ENCODE measurements at places on chromosomes 1 and 21.

DNA sequence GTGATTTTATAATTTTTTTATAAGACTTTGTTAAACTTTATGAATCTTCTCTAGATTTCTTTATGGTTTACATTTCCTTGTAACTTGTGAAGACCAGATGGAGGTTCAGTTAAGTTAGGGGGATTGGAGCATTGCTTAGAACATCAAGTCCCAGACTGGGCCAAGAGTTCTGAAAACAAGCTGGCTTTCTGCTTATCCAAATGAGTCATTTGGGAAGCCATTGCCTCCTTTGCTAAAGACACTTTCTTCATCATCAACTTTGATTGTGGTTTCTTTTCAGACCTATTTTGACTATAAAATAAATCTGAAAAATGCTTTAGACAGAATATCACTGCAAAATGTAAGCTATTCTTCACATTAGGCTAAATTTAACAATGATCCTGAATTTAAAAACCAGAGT is 446.8 kb downstream of the USP25 start:
- no peak for DNase-seq

- no peak for DNase-seq
These were observed 51.0 kb downstream of the ABCA4 start for GRCh38 chr1:94069919-94070285.

DNA sequence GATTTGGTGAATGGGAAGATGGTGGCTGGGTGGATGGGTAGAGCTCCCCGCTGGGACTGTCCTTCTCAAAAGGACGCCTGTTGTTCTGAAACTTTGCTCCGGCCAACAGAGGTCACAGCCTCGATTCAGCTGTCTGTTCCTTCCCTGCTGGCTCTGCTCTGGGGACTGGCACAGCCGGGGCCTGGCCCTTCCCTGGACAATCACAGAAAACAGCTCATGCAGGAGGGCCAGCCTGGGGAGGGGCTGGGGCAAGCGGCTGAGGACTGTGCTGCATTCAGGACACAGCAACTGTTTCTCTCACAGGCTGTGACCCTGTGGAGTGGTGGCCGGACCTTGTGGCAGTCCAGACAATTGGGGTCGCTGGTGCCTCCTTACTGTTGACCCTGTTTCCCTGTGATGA is 110.7 kb upstream of the TMEM51 start:
- no peak for DNase-seq

DNA sequence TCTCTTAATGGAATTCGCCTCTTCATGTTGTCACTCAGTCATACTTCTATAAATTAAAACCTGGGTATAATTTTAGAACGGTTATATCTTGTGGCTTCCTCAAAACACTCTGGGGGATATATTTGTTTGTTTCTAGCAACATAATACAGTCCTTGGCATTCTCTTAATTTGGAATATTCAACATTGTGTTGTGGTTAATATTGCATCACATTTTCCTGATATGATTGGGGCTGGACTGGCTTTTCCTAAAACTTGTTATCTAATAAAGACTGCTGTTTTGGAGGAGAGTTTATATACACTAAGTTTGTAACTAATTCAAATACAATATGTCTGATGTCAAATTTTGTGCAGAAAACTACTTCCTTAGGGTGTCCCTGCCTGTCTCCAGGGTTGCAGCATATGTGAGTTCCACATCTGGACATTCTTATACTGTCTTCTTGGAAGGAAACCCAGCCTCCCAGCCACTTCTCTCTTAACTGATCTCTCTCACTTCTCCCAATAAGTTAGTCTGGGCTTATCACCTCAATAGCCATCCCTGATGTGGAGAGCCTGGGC is 892.6 kb downstream of the MRPL39 start:
- no peak for DNase-seq

GRCh38 chr1:185803241-185803640 is 69.0 kb downstream of the HMCN1 start:
- DNase-seq, result no peak

GRCh38 chr1:203049576-203050180 is 23.4 kb downstream of the PPFIA4 start:
- DNase-seq, result no peak

- no peak for DNase-seq
These were observed 58.1 kb upstream of the CCDC190 start for GRCh38 chr1:162919034-162919433.

DNA sequence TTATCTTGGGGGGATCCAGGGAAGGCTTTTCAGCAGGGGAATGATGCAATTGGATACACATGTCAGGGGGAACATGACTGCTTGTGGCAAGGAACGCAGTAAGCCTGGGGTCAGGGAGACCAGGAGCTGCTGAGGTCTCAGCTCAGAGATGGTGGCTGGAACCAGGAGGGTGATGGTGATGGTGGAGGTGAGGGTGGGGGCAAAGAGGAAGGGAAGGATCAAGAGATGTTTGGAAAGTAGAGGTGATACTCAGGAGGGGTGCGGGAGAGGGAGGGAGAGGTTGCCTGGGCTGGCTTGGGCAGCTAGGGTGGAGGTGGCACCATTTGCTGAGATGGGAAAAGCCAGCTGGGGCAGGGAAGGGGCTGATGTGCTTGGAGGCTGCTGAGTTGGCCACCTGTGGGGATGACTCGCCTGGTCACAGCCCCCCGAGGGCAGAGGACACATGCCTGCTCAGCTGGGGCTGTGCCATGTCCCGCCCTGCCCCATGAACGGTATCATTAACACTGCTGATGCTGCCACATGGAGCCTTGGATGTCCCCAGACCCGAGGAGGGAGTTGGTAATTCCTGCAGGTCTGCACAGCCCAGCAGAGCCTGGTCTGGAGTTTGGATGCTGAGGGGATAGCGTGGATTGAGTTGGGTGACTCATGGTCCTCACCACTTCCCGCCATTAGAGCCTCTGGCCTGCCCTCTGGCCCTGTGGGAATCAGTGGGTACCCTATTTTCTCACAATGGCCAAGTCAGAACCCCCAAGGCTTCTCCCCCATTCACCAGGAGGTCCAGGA is 6.3 kb upstream of the PADI1 start:
- DNase-seq, result no peak

DNA sequence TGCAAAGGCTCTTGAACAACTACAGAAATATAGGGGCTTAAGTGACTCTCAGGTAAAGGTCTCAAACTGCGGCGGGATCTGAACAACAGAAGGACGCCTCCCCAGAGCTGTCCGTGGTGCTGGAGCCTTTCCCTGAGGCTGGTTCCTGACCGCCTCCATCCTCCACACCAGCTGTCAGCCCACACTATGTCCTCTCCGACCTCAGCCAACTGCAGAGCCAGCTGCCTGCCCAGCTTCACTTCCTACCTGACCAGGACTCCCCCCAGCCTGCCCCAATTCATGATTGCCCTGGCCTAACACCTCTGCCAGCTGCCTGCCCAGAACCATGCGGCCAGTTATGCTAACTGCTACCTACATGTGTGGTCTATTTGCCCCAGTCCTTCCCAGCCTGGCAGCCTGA is 63.6 kb upstream of the ZC3H12A start:
- DNase-seq, result no peak

- no peak for DNase-seq
These were observed 19.9 kb upstream of the EVI5 start for GRCh38 chr1:92804721-92805201.

- DNase-seq, result no peak
These were observed 35.1 kb upstream of the SLC30A10 start for GRCh38 chr1:219963432-219963831.

- DNase-seq, result no peak
These were observed 55.0 kb upstream of the EPHA8 start for GRCh38 chr1:22508329-22508728.

- no peak for DNase-seq
These were observed 41.8 kb downstream of the ETS2 start for GRCh38 chr21:38847556-38847955.

- no peak for DNase-seq
These were observed 22.7 kb downstream of the MAP7D1 start for GRCh38 chr1:36178471-36179219.

DNA sequence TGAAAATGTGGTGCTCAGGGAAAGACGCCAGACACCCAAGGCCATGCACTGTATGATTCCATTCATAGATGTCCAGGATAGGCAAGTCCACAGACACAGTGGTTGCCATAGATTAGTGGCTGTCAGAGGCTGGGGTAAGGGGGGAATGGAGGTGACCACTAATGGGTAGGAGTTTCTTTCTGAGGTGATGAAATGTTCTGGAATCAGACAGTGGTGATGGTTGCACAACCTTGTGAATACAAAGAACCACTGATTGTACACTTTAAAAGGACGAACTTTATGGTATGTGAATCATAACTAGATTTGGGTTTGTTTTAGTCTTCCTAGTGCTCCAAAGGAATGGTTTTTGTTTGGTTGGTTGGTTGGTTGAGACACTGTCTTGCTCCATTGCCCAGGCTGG is 51.7 kb downstream of the PRAMEF20 start:
- DNase-seq, result no peak

GRCh38 chr1:18417316-18418269 is 63.1 kb upstream of the KLHDC7A start:
- DNase-seq, result no peak

- no peak for DNase-seq
These were observed 32.0 kb downstream of the AGO3 start for GRCh38 chr1:35962952-35963351.

- no peak for DNase-seq
These were observed 4.4 kb downstream of the F13B start for GRCh38 chr1:197062692-197063091.

DNA sequence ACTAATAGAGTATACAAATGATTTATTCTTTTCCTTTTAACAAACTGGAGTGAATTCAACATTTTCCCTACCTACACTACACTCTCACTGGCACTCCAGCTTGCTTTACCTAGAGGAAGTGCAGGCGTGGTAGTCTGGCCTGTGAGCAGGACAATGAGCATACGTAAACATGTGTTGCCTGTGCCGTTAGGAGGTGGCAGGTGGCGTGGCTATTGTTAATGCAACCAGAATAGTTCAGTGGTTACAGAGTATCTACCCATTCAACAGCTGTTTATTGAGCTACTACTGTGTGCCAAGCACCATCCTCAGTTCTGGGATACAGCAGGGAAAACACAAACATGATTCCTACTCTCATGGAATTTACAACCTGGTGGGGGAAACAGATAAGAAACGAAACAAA is 299.7 kb upstream of the KAZN start:
- no peak for DNase-seq

- DNase-seq, result no peak
These were observed 29.3 kb upstream of the USP1 start for GRCh38 chr1:62407398-62408009.

GRCh38 chr1:29218223-29218622 is 12.5 kb downstream of the MECR start:
- DNase-seq, result no peak

GRCh38 chr21:35024513-35024912 is 24.6 kb downstream of the RUNX1 start:
- DNase-seq, result no peak

DNA sequence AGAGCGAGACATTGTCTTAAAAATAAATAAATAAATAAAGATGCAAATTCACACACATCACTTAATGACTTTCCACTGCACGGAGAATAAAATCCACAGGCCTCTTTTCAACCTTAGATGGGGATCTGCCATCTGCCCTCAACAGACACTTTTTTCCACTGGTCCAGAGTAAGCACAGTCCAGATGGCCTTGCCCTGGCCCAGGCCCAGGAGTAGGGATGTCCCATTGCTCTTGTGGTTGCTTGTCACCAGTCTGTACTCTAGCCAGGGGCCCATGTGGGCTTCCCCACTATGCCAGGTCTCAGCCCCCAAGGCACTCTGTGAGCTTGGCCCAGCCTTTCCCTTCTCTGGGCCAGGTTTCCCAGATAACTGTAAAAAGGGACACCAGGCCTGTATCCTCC is 17.4 kb downstream of the PLOD1 start:
- DNase-seq, result no peak

- no peak for DNase-seq
These were observed 19.2 kb upstream of the ID3 start for GRCh38 chr1:23578311-23578996.

GRCh38 chr1:10772711-10773110 is 23.7 kb downstream of the CASZ1 start:
- DNase-seq, result no peak

DNA sequence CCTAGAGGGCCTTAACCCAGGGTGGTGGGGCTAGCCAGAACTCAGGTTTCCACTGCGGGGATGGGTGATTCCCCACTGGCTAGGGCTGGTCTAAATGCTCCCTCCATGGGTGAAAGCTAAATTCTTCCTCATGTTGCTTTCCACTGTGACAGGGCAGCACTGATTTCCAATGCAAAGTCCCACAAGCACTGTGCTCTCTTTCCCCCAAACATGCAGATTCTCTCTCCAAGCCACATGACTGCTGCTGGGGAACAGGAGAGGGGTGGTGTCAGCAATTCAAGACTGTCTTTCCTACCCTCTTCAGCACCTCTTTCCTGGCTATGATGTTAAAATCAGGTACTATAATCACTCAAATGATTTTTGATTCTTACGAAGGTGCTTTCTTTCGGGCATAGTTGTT is 215.5 kb downstream of the RWDD3 start:
- no peak for DNase-seq

DNA sequence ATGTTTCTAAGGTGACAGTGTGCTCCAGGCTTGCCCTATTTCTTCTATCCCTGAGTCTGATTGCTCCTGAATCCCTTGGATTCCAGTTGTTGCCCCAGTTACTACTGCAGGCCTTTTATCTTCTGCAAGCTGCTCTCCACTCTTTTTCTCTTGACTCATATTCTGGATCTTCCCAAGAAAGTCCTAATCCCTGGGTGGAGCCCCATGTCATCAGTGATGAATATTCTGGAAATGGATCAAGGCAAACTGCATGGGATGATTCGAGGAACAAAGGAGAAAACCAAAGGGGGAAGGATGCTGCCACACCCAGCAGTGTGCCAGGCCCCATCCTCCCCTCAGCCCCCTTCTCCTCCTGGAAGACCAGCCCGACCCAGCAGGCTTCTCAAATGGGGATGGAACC is 63.3 kb upstream of the ATP2B4 start:
- DNase-seq, result no peak

DNA sequence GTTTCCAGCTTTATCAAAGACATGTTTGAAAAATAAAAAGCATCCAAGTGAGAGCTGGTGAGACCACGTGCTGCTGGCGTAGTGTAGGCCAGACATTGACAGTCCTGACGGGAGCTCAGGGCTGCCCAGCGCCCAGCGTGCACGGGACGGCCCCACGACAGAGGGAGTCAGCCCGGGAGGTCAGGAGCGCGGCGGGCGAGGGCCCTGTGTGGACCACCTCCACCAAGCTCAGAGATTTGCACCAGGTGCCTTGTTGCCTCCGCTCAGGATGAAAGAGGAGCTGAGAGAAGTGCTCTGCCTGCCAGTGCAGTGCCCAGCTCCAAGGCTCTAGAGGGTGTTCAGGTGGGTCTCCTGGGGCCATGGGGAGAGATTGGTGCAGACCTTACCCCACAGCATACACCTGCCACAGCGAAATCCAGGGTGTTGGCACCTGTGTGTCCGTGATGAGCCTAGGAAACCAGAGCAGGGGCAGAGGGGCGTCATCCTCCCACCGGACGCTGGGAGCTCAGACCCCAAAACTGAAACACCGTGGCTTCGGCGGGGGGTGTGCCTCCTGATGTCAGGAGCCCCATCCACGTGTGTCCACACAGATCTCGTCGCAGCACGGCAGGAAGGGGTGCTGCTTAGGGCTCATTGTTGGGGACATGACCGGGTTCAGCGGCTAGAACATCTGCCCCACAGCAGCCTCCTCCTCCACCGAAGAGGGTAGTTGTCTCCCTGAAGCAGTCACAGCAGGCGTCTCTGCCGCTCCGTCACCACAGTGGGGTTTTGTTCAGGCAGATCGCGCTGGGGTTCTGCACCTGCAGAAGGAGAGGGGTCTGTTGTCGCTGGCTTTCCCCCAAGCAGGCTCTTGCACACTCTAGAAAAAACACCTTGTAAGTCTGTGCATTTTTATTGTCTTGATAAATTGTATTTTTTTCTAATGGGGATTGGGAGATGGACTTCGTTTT is 64.2 kb downstream of the POFUT2 start:
- no peak for DNase-seq
